ENCODE measurements at places on chromosomes 16 and 17.

- no peak for DNase-seq
Observed at GRCh38 chr16:13970708-13971422, 50.9 kb downstream of the ERCC4 start.

DNA sequence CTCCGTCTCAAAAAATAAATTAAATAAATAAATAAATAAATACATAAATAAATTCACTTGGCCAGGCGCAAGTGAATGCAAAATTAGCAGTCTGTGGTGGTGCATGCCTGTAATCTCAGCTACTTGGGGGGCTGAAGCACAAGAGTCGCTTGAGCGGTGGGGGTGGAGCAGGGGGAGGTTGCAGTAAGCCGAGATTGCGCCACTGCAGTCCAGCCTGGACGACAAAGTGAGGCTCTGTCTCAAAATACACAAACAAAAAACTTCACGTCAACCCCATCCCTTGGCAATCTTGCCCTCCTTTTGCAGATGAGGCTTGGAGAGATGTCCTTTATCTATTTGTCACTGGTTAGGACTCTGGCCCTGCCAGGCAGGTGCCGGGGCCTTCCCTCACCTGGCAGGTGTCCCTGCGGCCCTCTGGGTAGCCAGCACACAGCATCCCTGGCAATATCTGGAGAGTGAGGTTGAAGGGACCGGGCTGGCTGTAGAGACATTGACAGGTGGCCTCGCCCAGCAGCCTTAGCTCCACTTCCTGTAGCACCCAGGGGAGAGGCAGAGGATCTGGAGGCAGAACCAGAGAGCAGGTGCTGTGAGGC lies 4.4 kb downstream of the PRSS36 start:
- no peak for DNase-seq

DNA sequence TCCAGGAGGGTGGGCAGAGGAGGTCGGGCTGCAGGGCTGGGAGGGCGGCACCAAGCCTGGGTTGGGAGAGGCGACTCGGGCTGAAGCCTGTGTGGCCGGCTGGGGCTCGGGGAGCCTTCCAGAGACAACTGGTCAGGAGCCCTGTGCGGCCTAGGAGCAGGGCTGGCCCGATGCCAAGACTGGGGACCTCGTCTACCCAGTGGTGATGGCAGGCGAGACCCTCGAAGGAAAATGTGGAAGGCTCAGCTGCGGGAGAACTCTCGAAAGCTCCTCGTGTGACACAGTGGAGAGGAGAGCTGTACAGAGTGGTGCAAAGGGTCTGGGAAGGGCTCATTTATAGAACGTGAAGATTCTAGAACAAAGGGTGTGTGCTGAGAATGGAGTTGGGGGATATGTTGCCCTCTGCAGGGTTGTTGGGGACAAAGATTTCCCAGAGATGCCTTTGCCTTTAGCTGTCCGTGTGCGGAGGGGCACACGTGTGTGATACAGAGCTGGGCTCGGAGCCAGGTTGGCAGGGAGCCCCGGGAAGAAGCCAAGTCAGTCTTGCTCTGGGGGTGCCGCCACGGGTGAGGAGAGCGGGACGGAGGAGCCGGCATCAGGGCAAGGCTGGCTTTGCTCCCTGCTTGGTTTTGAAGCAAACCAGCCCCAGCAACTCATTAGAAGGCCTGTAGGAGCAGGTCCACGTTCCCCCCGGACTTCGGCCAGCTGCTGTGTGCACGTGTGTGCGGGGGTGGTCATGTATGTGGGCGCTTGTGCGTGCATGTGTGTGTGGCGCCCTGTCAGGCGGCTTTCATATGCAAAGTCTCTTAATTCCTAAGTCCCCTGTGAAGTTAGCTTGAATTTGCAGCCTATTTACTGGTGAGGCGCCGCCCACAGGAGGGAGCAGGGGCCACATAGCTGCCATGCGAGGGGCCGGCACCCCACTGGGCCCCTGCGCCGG lies 132.4 kb upstream of the CHMP6 start:
- no peak for DNase-seq

GRCh38 chr17:67974185-67974584 lies 22.1 kb downstream of the C17orf58 start:
- DNase-seq = no peak

DNA sequence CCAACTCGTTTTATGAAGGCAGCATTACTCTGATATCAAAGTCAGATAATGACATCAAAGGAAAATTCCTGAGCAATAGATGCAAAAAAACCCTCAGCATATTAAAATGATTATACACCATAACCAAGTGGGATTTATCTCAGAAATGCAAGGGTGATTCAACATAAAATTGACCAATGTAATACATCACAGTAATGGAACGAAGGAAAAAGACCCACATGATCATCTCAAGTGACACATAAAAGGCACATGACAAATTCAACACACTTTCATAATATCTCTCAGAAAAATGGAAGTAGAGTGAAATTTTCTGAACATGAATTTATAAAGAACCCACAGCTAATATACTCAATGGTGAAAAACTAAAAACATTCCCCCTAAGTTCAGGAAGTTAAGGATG lies 118.8 kb downstream of the ITFG1 start:
- DNase-seq = no peak

DNA sequence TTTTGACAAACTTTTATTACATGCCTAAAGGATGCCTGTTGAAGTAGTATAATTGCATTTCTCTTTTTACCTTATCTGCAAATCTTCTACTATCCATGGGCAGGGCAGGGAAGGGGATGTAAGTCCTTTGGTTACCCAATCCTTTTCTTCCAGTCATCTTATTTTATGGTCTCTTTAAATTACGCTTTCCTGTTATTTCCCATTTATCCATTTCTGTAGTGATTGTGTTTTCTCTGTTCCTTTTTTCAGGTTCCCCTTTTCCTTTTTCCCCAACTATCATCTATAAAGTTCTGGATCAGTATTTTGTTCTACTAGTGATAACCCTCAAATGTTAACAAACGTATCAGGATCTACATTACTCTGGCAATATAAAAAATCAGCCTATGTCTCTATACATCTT lies 3.3 kb upstream of the ABCA9 start:
- no peak for DNase-seq

GRCh38 chr17:82468692-82469091 lies 10.2 kb downstream of the NARF start:
- DNase-seq = no peak

GRCh38 chr16:49271363-49271762 lies 10.3 kb downstream of the CBLN1 start:
- no peak for DNase-seq

DNA sequence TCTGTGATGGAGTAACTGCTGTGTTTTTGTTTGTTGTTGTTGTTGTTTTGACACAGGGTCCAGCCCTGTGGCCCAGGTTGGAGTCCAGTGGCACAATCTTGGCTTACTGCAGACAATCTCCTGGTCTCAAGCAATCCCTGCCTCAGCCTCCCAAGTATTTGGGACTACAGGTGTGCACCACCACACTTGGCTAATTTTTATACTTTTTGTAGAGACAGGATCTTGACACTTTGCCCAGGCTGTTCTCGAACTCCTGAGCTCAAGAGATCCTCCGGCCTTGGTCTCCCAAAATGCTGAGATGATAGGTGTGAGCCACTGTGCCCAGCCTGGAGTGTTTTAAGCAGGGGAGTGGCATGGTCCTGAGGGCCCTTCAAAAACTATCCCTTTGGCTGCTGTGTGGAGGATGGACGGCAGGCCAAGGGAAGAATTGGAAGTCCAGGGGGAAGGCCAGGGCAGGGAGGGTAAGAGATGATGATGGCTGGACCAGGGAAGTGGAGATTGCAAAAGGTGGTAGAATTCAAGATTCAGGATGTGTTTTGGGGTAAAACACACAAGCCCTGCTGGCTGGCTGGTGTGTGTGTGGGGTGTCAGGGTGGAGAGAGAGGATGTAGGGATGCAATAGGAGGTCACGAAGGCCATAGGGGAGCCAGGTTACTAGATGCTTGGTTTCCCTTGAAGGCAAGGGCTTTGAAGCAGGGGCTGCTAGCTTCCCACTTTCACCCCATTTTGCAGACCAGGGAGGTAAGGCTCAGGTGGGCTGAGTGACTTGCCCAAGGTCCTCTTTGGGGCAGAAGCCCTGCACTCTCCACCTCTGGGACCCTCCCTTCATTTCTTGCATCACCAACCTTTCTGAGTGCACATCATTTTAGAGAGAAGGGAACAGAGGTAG lies 18.8 kb upstream of the PLLP start:
- no peak for DNase-seq

Data from OCI-M1 (cell line).